ENCODE measurements at places on chromosomes 16 and 17. TPM values are rescaled to one million over a fixed set of nuclear protein-coding genes. Genes with fewer than 3 reads are reported as not detected.
A peak's percentile ranks its signal among the peaks of the same experiment; 100 is the strongest.

Gene C17orf50
- not detected for total RNA-seq

Gene FN3KRP
- 22.1 TPM for total RNA-seq

Gene STAT3
- total RNA-seq = 238 TPM

Gene GPR179
- under 0.01 TPM for total RNA-seq

DNA sequence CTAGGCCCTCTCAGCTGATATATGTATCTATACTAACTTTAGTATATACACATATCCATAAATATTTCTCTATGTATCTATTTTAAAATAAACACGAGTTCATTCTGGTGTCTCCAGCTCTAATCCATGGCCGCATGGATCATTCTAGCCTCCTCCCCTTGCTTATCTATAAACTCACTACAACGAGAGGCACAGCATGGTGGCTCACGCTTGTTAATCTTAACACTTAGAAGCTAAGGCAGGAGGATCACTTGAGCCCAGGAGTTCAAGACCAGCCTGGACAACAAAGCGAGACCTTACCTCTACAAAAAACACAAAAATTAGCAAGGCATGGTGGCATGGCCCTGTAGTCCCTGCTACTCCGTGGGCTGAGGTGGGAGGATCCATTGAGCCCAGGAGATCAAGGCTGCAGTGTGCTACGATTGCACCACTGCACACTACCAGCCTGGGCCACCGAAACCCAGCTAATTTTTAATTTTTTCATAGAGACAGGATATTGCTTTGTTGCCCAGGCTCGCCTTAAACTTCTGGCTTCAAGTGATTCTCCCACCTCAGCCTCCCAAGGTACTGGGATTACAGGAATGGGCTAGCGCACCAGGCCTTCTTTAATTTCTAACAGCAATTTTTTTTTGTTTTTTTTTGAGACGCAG is 3.9 kb upstream of the ZNF207 start:
- no peaks in the 10 kb centered on the region for H3K36me3 ChIP-seq
- peaks cover 7% of the 10 kb centered on the region for H3K4me1 ChIP-seq
- H3K27me3 ChIP-seq = no peaks in the 10 kb centered on the region
- no peak for DNase-seq

GRCh38 chr16:65499566-65499965 is 377.7 kb upstream of the CDH11 start:
- H3K36me3 ChIP-seq = no peaks in the 10 kb centered on the region
- no peaks in the 10 kb centered on the region for H3K27me3 ChIP-seq
- H3K27ac ChIP-seq = no peak overlapping the region
- no peaks in the 10 kb centered on the region for H3K4me1 ChIP-seq

DNA sequence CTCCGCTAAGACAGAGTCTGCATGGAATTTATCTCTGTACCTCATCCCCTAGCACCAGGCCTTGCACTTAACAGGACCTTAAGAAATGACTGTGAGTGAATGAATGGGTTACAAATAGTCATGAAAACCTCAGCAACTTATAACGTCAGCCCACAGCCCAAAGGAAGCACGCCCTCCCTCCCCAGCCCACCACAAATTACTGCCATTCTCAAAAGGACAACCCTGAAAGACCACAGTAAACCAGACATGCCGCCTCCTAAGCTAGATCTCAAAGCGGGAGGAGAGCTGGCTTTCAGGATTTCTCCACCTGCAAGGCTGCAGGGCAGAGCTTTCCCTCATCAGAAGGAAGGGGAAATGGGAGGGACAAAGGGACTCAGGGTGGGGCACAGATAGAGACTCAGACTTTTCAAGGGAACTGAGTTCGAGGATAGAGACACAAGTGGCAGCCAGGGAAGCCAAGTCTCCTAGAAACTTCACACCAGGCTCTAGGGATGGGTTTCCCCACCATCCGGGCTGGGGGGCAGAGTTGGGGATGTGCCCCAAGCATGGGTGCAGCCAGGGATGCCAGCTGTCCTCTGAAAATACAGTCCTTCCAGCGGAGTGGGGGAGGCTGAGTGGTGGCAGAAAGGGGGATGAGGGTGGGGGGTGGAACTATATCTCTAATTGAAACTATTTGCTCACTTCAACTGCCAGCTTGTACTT is 56.7 kb downstream of the PLXDC1 start:
- H3K36me3 ChIP-seq = no peaks in the 10 kb centered on the region
- peak overlapping the region; percentile 66 for H3K27ac ChIP-seq
- no peak for DNase-seq
- no peak overlapping the region for H3K4me3 ChIP-seq
- H3K27me3 ChIP-seq = no peaks in the 10 kb centered on the region

DNA sequence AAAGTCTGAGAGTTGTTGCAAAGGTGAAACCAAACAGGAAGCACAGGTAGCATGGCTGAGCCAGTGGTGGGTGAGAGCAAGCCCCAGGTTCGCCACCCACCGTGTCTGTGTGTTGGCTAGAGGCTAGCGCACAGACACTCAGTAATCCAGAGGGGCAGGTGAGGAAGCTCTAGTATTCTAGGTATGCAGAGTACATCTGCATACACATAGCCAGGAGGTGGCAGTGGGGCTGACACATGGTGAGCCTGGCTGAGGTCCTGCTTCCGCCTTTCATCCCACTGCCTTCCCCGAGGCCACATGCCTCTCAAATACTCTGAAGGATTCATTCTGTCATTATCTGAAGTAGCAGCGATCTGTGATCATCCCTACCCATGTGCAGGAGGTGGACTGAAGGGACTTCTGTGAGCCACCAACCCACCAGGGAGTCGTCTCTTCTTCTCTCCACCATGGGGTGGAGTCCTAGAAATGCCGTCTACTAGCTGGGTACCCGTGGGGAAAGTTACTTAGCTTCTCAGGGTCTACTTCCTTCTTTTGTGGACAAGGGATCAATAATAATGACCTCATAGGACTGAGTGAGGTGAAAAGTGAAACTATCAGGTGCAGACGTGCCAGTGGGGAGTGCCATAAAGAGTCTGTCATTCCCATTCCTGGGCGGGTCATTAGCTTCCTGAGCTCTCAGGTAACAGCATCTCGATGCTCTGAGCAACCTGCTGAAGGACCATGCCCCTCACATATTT is 36.0 kb upstream of the ICAM2 start:
- no peaks in the 10 kb centered on the region for H3K36me3 ChIP-seq
- H3K4me3 ChIP-seq = no peak overlapping the region
- peak overlapping the region; percentile 33 for H3K27ac ChIP-seq
- H3K4me1 ChIP-seq = peaks cover 5% of the 10 kb centered on the region

GRCh38 chr16:50498431-50499155 is 49.6 kb upstream of the NKD1 start:
- no peak overlapping the region for H3K27ac ChIP-seq
- no peaks in the 10 kb centered on the region for H3K27me3 ChIP-seq
- no peaks in the 10 kb centered on the region for H3K4me1 ChIP-seq
- DNase-seq = peak; percentile 21
